Heart left ventricle (tissue), 16 donors: ENCODE measurements at places on chromosomes 11 and 22. TPM values are rescaled to one million over a fixed set of nuclear protein-coding genes. Genes with fewer than 3 reads are reported as not detected.

The MAPK8IP2 gene
- polyA plus RNA-seq, result 0.23 TPM

The GSTT2 gene
- polyA plus RNA-seq, result 2.1 TPM

- peak; percentile 91 for DNase-seq
Measured at GRCh38 chr11:68398995-68399851, 61.3 kb upstream of the PPP6R3 start.

DNA sequence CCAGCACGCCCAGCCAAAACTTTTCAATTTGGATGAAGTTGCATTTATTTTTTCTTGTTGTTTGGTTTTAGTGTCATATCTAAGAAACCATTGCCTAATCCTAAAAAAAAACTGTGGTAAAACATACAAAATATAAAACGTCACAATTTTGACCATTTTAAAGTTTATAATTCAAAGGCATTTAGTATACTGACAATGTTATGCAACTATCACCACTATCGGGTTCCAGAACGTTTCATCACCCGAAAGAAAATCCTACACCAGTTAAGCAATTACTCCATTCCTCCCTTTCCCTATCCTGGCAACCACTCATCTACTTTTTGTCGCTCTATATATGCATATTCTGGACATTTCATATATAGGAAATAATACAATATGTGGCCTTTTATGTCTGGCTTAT lies 30.5 kb upstream of the PHOX2A start:
- DNase-seq, result no peak

- no peak for DNase-seq
Measured at GRCh38 chr11:123579482-123579812, 75.0 kb downstream of the SCN3B start.

DNA sequence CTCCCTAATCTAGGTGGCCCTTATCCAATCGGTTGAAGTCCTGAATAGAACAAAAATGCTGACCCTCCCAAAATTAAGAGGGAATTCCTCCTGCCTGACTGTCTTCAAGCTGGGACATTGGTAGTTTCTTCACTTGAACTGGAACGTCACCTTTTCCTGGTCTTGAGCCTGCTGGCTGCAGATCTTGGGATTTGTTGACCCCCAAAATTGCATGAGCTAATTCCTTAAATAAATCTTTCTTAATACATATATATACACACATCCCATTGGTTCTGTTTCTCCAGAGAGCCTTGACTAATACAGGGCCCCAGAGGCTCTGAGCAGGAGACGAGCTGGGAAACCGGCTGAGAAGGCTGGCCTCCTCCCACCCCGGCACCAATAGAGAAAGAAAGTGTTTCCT lies 46.2 kb downstream of the TRIM29 start:
- DNase-seq, result no peak
